ENCODE measurements at places on chromosomes 7 and 10.

DNA sequence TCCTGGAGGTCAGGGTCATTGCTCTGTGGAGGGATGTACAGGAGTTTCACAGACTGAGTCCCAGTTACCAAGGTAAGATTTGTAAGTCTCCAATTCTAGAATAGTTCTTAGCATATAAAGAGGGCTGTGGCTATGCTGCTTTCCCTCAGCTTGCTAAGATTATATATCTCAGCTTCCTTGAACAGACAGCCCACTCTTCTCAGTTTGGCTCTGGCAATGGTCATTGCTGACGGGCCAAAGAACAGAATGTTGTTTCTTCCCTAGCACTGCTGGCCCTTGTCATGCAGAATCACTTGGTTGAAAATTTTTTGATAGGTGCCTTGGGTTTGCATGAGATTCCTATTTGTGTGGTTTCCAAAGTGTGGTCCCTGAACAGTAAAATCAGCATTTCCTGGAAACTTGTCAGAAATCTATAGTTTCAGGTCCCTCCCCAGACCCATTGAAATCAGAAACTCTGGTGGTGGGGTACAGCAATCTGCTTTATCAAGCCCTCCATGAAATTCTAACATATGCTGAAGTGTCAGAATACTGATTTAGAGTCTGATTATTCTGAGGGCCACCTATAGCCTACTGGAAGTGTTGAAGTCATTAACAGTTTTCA, 38.2 kb downstream of the NRBF2 start:
- DNase-seq, result no peak

GRCh38 chr10:50540069-50540825, 83.5 kb downstream of the SGMS1 start:
- no peak for DNase-seq

- no peak for DNase-seq
Observed at GRCh38 chr10:91196268-91197048, 24.0 kb upstream of the PCGF5 start.

DNA sequence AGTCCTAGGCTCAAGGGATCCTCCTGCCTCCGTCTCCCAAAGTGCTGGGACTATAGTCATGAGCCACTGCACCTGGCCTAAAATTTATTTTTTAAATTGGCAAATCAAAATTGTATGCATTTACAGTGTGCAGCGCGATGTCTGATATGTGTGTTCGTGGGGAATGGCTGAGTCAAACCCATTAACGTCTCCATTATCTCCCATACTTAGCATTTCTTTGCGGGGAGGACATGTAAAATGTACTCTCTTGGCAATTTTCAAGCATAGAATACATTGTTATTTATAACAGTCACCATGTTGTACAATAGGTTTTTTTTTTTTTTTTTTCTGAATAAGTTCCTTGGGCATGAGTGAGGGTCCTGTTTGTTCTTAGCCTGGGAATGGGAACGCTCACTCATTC, 3.8 kb downstream of the TMEM184A start:
- DNase-seq, result no peak

DNA sequence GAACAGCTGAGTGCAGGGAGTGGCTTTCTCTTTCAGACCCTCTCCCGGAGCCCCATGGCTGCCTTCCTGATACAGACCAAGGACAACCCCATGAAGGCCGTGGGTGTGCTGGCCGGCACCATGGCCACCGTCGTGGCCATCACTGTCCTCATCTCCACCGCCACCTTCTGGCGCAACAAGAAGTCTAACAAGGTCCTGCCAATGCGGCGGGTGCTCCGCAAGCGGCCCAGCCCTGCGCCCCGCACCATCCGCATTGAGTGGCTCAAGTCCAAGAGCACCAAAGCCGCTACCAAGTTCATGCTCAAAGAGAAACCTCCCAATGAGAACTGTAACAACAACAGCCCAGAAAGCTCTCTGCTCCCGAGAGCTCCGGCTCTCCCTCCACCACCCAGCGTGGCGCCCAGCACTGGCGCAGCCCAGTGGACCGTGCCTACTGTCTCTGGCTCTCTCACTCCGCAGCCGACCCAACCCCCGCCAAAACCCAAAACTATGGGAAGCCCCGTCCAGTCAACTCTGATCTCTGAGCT, 11.2 kb downstream of the LRIT2 start:
- no peak for DNase-seq

DNA sequence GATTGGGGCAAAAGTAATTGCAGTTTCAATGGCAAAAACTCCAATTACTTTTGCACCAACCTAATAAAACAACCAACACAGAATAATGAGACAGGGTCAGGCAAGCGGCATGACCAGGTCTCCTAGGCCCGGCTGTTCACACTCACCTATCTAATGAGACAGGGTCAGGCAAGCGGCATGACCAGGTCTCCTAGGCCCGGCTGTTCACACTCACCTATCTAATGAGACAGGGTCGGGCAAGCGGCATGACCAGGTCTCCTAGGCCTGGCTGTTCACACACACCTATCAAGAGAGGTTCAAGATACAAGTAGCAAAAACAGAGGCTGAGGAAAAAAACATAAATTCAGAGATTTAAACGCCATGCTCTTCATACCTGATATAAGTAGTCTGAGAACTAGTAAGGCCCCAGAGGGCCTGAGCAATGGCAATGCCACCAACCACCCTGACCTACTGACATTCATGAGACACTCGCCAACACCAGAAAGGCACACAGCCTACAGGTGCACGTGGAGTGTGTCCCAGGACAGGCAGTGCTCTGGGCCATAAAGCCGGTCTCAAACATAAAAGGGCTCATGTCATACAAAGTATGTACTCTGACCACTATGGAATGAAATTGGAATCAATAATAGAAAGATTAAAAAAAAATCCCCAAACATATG, 40.6 kb upstream of the NCAPG2 start:
- no peak for DNase-seq

GRCh38 chr10:15489431-15489830, 118.3 kb upstream of the FAM171A1 start:
- no peak for DNase-seq

DNA sequence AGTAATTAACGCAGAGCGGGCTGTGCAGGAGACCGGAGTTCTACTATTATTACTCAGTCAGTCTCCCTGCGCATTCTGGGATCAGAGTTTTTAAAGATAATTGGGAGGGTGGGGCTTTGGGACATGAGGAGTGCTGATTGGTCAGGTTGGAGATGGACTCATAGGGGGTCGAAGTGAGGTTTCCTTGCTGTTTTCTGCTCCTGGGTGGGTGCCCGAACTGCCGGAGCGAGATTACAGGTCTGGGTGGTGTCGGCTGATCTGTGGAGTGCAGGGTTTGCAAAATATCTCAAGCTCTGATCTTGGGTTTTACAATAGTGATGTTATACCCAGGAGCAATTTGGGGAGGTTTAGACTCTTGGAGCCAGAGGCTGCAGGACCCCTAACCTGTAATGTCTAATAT, 3.9 kb upstream of the LRRC27 start:
- DNase-seq, result no peak

GRCh38 chr7:54180796-54181195, 361.4 kb upstream of the VSTM2A start:
- no peak for DNase-seq

- no peak for DNase-seq
Observed at GRCh38 chr7:4816419-4817080, 41.1 kb downstream of the AP5Z1 start.

GRCh38 chr7:69122953-69123352, 475.3 kb upstream of the AUTS2 start:
- DNase-seq, result no peak

DNA sequence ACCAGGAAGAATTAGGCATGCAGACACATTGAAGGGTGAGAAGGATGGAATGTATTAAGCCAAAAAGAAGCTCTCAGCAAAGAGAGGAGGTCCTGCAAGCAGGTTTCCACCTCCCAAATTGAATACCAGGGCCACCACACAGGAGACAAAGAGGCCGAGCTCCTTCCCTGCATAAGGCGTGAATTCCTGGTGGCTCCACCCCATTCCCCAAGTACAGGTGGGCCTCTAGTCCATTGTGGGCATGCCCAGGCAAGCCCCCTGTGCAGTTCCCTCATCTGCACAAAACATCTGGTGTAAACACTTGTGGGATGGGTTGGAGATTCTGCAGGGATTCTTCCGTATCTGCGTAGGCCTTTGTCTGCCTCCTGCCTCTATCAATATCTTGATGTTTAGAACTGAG, 817.5 kb downstream of the NRG3 start:
- no peak for DNase-seq

DNA sequence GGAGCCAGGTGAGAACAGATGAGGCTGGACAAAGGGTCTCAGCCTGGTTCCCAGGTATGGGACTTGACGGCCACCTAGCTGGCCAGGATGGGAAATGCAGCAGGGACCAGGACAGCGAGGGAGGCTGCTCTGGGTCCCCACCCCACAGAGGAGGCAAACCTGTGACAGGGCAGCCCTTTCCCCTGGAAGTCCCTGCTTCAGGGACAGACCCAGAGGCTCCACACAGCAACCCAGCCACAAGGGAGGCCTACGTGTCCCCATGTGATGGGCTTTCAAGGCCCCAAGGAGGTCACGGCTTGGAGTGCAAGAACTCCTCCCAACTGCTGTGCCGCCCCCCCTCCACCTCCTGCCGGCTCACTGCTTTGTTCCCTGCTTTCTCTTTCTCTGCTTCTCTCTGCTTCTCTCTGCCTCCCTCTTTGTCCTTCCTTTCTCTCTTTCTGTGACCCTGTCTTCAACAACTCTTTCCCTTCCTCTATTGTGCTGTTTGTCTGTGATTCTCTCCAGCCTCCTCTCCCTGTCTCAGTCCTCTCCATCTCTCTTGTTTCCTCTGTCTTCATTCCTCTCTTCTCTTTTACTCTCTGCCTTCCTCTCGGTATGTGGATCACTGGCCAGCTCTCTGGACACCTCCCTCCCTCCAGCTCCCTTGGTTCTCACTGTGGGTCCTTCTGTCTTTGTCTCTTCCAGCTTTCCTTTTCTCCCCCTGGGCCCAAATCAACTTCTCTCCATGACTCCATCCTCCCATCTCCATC, 9.6 kb upstream of the EIF5AL1 start:
- DNase-seq, result no peak

GRCh38 chr10:129940617-129941198, 23.4 kb downstream of the EBF3 start:
- no peak for DNase-seq

GRCh38 chr7:4167385-4167910, 514.6 kb upstream of the FOXK1 start:
- no peak for DNase-seq

DNA sequence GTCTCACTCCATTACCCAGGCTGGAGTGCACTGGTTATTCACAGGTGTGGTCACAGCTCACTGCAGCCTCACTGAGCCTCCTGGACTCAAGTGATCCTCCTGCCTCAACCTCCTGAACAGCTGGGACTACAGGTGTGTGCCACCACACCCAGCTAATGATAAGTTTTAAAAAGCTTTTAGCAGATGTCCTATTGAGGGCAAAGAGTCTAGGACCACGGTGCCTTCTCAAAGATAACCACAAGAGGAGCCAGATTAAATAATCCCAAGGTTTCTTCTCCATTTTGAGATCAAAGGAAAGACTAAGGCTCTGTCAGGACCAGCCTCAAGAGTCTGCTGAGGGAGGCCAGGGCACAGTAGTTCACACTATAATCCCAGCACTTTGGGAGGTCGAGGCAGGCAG, 4.7 kb downstream of the ATP5MF start:
- DNase-seq, result no peak

DNA sequence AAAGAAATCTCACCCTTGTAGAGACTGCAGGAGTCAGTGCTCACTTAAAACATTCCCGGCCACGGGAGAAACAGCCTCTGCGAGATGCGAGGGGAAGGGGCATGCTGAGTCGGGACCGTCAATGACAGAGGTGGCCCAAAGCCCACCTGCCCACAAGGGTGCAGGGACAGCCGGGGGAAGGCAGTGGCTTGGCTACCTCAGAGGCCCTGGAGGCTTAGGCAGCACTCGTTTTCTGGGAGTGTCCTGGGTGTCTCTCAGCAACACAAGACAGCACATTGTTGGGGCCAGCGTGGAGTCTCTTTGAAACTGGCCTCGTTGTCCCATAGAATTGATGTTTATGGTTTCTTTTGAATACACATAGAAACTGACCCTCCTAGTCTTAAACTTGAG, 25.6 kb upstream of the SYCE1 start:
- no peak for DNase-seq

GRCh38 chr7:41709621-41710020, 6.7 kb upstream of the INHBA start:
- DNase-seq, result no peak

Data from HS-27A (cell line).